ENCODE measurements at places on chromosomes 2 and 18.
A peak's percentile ranks its signal among the peaks of the same experiment; 100 is the strongest.

- DNase-seq: no peak
These were observed 111.0 kb downstream of the SP3 start for GRCh38 chr2:173854141-173854540.

DNA sequence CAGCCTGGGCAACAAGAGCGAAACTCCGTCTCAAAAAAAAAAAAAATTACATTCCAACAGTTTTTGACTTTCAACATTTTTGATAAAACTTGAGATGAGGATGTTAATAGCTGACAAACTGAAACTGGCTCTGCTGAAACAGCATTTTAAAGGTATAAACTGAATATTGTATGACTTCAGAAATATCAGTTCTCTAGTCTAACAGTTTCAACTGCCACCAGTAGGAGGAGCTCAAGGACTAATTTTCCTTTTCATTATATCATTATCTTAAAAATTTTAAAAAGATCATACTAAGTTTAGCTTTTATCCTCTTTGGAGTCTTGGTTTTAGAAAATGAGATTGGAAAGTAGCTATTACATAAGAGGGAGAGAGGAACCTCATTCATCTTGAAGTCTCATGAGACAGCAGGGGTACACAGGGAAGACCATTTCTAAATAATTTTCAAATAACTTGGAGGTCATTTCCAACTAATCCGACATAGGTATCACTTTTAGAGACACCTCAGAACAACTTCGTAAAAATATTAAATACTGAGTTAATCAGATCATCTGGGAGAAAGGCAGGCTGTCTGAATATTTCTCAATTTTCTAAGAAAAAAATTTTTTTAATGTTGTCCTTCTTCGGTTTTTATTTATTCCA, 37.6 kb upstream of the MCM6 start:
- DNase-seq: peak; percentile 24

GRCh38 chr18:31587529-31587928, 4.1 kb upstream of the TTR start:
- DNase-seq: no peak

GRCh38 chr2:61632276-61633169, 94.4 kb upstream of the XPO1 start:
- DNase-seq: no peak

GRCh38 chr18:74994502-74995418, 214.2 kb downstream of the PTGR3 start:
- no peak for DNase-seq

GRCh38 chr2:30282081-30282480, 50.7 kb downstream of the LBH start:
- no peak for DNase-seq

- DNase-seq: no peak
These were observed 158.0 kb downstream of the CELF4 start for GRCh38 chr18:37407571-37407970.

DNA sequence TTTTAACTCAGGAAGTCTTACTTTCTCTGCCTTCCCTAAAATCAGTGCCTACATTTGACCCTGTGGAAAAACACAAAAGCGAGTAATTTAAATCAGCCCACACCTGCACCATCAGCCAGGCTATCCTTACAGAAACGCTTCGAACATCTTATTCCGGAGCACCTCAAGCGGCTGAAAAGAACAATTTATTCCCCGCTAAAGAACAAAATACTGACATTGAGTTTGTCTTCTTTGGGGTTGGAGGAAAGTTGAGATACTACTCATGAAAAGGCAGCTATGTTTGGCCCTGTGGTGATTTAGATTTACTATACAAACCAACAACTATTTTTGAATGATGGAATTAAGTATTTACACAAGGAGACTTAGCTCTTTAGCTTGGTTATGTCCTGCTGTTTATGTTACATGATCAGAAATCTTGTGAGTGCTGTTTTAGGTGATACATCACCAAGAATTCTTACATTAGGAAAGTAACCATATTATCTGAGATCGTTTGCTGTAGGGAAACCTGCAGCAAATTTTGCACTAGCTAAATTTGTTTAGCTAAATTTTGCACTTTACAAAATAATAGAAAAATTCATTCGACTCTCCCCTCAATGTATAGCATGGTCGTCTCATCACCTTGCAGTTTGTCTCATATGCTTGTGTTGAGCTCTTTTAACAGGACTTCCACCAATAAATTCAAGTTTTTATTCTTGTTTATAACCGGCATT, 158.8 kb upstream of the SIX2 start:
- no peak for DNase-seq

GRCh38 chr2:191247381-191248057, 2.3 kb downstream of the MYO1B start:
- no peak for DNase-seq

- DNase-seq: no peak
These were observed 152.0 kb downstream of the CYRIA start for GRCh38 chr2:16513626-16514025.

- no peak for DNase-seq
These were observed 105.5 kb downstream of the GYPC start for GRCh38 chr2:126761256-126761980.

GRCh38 chr18:25176518-25177042, 175.4 kb downstream of the ZNF521 start:
- no peak for DNase-seq

DNA sequence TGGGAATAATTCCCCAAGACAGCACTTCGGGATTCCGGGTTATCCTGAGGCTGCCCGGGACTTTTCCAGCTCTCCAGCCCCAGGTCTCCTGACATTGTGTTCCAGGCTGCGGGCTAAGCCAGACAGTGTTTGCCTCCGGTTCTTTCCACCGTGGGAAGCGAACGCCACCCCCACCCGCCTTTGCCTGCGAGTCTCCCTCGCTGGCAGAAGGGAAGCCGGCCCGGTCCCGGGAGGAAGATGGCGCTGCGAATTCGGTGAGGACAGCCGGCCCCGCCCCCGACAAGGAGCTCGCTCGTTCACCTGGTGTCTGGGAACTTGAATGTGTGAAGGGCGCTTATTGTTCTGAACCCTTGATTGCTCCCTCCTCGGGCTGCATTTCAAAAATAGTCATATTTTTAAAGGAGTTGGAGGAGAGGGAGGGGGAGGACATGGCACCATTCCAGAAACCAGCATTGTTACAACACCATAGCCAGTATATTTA, 2.9 kb downstream of the LRATD1 start:
- no peak for DNase-seq

DNA sequence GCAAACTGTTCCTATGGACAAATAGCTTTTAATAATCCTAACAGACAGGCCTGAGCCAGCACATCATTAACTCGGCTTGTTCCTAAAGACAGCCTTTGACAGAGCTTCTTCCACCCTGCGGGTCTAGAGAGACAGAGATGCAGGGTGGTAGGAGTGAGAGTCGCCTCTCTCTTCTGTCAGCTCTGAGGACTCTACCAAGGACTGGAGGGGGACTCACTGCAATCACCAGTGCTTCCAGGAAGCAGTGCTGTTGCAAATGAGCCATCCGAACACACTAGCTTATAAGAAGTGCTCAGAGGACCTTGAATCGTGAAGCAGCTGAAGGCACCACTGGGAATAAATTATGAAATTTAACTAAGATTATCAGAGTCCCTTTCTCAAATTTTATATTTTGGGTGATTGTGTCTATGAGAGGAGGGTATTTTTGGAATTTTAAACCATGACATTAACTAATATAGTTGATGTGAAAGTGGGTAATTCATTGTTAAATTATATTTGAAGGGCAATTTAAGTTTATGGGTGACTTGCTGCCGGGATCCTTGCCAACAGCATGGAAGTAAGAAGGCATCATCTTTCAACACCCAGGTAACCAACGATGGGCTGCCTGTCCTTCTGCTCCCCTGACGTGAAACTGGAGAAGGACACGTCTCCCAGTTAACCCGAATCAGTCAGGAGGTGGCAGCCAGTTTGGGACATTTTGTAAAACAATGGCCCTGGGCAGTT, 43.6 kb upstream of the PXDN start:
- DNase-seq: no peak

DNA sequence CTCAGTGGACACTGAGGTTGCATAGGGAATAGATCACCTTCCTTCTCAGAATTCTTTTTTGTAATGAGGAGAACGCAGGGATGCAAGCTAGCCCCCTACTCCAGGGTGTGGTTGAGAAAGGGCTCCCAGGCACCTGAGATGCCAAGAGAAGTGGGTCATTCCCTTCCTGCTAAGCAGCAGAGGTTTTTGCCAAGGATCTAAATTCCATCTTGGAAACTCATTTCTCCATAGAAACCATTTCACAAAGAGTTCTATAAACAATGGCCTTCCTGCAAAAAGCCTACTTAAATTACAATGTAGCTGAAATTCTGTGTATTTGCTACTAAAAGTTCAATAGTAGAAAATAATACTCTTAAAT, 3.7 kb upstream of the PPP3R1 start:
- DNase-seq: no peak

DNA sequence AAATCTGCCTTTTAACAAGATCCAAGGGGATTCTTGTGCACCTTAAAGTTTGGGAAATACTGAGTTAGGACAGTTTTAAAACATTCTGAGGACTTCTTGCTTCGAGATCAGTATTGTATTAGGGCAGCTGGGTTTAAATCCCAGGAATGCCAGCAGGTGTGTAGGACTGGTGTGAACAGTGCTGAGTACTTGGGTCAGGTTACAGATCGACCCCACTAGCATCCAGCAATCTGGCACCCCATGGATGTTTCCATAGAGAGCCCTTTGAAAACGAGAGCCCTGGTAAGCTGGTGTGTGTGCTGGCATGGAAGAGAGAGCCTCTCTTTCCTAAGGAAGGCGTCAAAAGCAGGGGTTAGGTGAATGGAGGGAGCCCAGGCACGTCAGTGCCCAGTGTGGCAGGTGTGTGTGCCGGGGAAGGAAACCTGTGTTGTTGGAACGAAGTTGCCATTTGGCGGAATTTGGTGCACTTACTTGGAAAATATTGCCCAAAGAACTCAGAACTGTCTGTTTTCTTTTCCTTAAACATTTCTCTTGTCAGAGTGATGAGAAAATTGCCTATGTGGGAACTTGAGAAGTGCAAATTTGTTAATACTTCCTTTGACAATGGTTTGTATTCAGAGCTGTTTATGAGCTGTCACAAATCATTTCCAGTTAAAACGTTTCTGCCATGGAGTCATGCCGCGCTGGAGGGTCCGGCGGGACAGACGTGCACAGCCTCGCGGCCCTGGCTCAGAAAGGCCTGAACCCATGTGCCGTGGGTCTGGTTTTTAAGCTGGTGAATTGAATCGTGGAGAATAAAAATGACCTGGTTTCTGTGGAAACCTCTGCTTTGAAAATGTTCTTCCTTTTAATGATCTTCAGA, 38.1 kb downstream of the LDLRAD4 start:
- no peak for DNase-seq
